Stimulated activated CD4-positive, alpha-beta T cell treated with anti-CD3 and anti-CD28 coated beads, TNF-alpha, amount 100 ng/mL, for 1 hour (primary cell): ENCODE measurements at places on chromosomes 2 and 18.

DNA sequence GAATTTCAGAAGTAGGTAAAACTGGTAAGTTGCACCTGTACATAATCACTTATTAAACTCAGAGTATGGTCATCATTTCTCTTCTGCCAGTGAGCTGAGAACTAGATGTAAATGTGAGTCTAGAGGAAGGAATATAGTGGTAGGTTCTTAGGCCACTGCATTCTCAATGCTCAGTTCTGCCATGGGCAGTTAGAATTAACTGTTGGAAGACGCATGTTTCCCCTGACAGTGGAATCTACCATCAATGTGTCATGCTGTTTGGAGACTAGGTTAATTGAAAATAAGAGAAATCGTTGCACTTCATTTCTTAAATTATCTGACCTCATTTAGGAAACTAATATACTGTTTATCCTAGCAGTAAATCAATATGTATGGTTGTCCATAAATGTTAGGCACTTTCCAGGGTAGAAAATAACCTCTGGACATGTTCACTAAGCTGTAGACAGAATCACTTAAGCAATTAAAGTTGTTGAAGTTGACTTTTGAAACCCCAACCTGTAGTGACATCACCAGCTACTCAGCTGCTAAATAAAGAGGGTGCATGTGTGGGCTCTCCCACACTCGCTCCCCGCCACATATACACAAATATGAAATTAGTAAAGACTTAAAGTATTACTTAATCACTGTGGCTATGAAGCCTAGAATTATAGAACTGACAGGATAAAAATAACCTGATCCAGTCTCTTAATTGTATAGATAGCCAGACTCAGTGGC lies 91.5 kb upstream of the NOSTRIN start:
- no peak for DNase-seq

DNA sequence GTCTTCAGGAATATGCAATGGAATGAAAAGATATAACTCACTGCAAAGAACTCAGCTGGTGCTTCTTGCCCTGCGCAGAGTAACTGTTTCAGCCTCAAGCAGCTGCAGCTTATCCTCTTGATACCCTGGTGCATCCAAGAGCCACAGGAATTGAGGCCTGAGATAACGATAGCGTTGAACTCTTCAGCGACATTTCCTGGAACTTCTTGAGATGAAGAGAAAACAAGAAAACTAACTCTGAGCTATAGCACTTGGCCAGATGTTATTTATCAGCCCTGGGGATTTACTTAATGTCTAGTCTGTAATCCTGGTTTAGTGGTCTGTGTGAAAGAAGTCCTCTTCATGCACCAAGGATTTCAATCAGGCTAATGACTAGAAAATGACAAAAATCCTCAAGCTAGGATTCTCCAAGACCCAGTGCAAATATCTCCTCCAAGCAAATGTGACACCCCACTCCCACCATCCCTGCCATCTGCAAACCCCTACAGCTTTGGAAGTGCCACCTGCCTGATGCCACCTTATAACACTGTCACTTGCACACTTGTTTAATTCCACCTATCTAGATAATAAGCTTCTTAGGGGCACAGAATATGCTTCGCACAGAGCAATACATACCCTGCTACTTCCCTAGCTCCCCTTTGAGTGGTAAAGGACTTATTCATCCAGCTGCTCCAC lies 40.6 kb downstream of the EHD3 start:
- DNase-seq: no peak

- DNase-seq: no peak
Measured at GRCh38 chr2:1654696-1655374, 89.5 kb downstream of the PXDN start.

DNA sequence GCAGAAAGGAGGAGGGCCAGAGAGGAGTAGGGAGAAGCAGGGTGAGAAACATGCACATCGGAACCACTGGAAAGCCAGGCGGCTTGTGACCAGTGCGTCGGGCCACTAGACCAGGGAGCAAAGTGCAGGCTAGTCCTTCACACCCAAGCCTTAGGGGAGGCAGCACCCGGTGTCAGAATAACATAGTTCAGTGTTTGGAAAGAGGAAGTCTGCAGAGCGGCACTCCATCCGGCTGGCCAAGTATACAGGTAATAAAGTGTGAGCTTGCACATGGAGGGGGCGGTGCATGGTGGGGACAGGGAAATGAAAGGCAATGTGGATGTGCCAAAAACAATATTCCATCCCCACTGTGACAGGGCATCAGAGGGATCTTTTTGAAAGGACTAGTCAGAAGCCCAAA lies 69.7 kb downstream of the ZNF521 start:
- DNase-seq: no peak

- no peak for DNase-seq
Measured at GRCh38 chr2:15788455-15788829, 151.9 kb upstream of the MYCN start.

DNA sequence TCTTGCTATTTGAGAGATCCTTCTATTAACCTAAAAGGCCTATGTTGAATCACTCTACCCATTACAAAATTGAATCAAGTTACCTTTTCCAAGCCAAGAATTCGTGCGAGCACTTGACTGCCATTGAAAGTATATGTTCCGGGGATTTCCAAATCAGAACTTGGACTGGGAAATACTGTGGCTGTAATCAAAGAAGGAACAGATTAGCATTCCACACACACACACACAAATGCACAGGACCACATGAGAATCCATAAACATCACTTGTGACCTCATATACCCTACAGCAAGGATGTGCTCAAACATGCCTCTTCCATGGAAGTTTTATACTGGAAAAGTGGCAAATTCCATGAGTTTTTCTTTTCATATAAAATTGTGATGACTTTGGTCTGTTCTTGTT lies 86.0 kb downstream of the ABCA12 start:
- no peak for DNase-seq
